ENCODE measurements at places on chromosomes 6 and 20.

DNA sequence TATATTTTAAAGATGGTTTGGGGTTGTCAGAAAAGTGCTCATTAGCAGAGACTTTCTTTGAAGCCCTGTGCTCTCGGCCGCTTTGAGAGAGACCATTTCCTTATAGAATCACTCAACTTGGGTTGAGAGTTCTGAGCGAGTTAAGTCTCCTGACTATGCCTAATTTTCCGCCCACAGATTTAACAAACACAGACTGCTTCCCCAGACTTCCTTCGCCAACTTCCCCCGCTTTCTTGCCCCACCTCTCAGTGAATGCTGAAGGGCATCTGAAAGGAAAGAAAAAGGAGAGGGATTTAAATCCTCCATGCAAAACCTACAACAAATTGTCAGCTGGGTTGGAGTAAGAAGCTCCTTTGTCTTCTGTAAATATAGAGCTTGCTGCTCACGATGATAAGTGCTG is 224.0 kb downstream of the EYA2 start:
- no peak for DNase-seq

DNA sequence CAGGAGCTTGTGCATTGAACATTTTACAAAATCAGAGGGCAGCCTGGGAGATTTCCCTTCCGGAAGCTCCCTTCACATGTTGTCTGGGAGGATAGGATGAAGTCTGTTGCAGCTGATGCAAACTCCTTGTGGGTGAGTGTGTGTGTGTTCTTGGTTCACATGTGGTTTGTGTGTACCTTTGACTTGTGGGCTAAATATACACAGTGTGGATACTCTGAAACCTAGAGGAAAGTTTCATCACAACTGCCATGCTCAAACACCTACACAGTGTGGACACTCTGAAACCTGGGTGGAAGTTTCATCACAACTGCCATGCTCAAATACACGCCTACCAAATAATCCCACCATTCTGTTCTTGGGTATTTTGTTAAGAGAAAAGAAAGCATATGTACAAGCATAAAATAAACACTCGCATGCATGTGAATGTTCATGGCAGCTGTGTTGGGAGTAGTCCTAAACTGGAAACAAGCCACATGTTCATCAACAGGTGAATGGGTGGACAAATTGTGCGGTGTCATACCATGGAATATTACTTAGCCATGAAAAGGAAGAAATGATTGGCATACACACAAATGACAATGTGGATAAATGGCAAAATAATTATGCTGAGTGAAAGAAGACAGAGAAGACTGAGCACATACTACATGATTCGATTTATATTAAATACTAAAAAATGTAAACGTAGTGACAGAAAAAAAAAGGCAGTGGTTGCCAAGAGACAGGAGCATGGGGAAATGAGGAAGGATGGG is 1.8 kb downstream of the SCP2D1 start:
- no peak for DNase-seq

- DNase-seq = no peak
Measured at GRCh38 chr6:138113588-138114210, 6.5 kb upstream of the PERP start.

DNA sequence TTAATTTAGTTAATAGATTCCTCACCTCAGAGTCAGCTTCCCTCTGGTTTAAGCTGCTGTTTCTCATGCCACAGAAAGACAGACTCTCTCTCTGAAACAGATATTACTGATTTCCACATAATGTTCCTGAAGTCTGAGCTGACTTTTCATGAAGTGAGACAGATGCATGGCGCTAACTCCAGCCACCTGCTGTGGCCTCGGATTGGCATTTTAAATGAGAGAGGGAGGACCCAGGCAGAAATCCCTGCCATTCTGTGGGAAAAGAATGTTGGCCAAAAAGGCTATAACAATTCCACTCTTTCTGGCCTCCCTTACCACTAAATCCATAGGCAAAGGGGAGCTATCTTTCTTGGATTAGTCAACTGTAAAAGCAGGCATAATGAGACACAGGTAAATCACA is 354.1 kb upstream of the CDH4 start:
- DNase-seq = no peak

GRCh38 chr20:46811224-46812084 is 83.2 kb upstream of the EYA2 start:
- DNase-seq = no peak

DNA sequence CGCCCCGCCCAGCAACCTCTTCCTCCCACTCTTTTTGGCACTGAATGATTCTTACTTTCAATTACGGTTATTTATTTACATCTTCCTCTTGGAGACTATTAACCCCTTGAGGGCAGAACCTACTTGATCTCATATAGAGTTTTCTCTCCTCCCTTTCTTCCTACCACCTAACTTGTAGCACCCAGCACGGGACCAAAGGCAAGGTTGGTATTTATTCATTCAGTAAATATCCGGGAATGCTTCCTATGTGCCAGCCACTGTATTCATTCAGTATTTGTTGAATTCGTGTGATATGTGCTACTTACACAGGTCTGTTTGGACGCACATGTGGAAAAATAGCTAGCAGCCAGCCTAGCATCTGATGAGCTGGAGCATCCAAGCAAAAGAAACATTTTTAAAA is 1.3 kb upstream of the CNKSR3 start:
- no peak for DNase-seq

GRCh38 chr6:4781426-4781825 is 5.2 kb downstream of the CDYL start:
- no peak for DNase-seq
